ENCODE measurements at places on chromosomes 13 and 19. TPM values are rescaled to one million over a fixed set of nuclear protein-coding genes. Genes with fewer than 3 reads are reported as not detected.

NCR1 gene
- not detected for total RNA-seq

C13orf46 gene
- total RNA-seq: 0.40 TPM

SH2D3A gene
- total RNA-seq: 0.40 TPM

IL4I1 gene
- total RNA-seq: 1.2 TPM

ZNF580 gene
- total RNA-seq: 29.0 TPM

ZNF709 gene
- total RNA-seq: 0.94 TPM

AZU1 gene
- 1.1 TPM for total RNA-seq

IGLON5 gene
- total RNA-seq: not detected
